ENCODE measurements at places on chromosomes 16 and 17.

GRCh38 chr17:50903604-50904517 lies 37.7 kb upstream of the TOB1 start:
- H3K4me3 ChIP-seq = no peak overlapping the region
- peaks cover 33% of the 10 kb centered on the region for H3K4me1 ChIP-seq
- no peaks in the 10 kb centered on the region for H3K36me3 ChIP-seq
- DNase-seq = no peak
- peaks cover 3% of the 10 kb centered on the region for H3K27me3 ChIP-seq

DNA sequence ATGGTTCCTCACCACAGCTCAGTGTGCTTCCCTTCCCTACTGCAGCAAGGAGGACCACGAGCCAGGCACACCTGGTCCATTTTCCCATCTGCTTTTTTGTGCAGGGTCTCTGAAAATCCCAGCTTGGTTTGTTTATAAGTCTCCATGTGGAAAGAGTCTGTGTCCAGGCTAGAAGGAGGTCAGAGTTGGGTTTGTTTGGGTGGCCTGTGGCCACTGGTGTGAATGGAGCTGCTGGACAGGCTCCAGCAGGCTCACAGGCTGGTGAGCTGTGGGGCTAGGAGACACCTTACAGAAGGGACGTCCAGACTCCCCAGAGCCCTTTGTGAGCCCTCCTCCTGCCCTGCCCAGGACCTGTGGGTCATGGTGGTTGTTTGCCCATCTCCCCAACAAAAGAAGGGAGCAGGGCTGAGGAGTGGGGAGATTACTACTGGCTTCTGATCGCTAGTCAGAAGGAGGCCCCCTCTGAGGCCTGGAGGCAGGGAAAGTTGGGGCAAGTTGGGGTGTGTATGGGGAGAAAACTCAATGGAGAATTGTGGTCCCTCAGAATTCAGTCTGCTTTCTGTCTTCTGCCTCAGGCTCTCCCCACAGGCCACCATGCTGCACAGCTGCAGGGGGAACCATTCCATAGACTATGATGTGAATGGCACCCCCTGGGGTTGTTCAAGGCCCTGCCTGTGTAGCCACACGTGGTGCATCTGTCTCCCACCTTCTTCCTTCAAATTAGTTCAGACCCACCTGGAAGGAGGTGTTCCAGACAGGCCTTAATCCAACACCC lies 4.1 kb downstream of the RARA start:
- peak; percentile 43 for DNase-seq
- H3K27ac ChIP-seq = peak overlapping the region; percentile 96

- H3K27me3 ChIP-seq = no peaks in the 10 kb centered on the region
- no peak overlapping the region for H3K4me3 ChIP-seq
- DNase-seq = peak; percentile 79
- no peaks in the 10 kb centered on the region for H3K4me1 ChIP-seq
- H3K36me3 ChIP-seq = peaks cover 49% of the 10 kb centered on the region
Measured at GRCh38 chr16:29986231-29986630, 9.2 kb downstream of the HIRIP3 start.

DNA sequence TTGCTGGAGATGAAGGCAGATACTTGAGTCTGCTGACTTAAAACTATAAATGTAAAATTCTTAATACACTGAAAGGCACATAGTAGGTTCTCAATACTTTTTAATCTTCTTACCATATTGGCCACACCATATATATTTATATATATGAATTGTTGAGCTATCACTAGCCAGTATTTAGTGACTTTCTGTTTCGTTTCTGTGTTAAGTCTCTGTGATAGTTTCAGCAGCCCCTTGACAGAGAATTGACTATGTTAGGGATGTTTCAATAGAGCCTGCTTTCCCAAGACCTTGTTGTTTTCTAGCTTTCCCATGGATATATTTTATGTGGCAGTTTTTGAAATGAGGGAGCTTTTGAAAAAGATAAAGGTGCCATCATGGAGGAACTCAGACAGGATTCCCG lies 206.5 kb upstream of the GOT2 start:
- H3K36me3 ChIP-seq = no peaks in the 10 kb centered on the region
- no peak for DNase-seq
- no peak overlapping the region for H3K4me3 ChIP-seq

- DNase-seq = no peak
- peaks cover 6% of the 10 kb centered on the region for H3K4me1 ChIP-seq
- no peaks in the 10 kb centered on the region for H3K36me3 ChIP-seq
- H3K27ac ChIP-seq = no peak overlapping the region
Measured at GRCh38 chr16:88815901-88816589, 4.3 kb upstream of the APRT start.

DNA sequence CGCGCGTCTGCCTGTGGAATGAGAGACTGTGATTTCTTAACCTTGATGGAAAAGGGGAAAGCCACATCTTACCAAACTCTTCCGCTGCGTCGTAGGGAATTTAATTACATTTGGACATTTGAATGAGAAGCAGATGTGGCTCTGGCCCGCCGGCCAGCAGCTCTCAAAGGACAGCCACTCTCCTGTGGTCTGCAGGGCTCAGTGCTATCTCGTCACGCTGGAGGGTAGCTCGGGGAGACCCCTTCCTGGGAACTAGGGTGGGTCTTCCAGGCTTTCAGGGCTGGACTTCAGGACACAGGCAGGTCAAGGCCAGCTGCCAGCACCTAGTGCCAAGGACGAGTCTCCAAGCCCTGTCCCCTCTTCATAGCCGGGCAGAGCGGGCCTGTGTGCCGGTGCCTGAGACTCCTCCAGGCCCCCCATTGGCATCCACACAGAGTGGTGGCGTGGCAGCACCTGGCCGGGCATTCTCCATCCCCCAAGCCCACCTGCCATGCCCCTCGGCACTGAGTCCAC lies 15.9 kb upstream of the TBX2 start:
- H3K36me3 ChIP-seq = peaks cover 4% of the 10 kb centered on the region
- H3K27ac ChIP-seq = no peak overlapping the region
- DNase-seq = no peak
- H3K4me3 ChIP-seq = no peak overlapping the region

- H3K27me3 ChIP-seq = peaks cover 13% of the 10 kb centered on the region
- H3K4me1 ChIP-seq = no peaks in the 10 kb centered on the region
- DNase-seq = no peak
Measured at GRCh38 chr16:24526701-24527495, 12.5 kb upstream of the RBBP6 start.

DNA sequence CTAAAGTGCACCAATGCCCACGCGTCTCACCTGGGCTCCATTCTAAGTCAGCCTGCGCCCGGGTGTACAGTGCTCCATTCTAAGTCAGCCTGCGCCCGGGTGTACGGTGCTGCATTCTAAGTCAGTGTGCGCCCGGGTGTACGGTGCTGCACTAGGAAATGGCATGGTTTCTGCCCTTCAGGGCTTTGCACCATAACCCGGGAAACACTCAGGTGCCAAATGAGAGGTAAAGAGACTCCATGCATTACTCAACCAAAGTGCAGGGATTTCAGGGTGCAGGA lies 29.2 kb upstream of the FASN start:
- peaks cover 7% of the 10 kb centered on the region for H3K36me3 ChIP-seq
- DNase-seq = no peak
- H3K4me1 ChIP-seq = no peaks in the 10 kb centered on the region
- H3K27me3 ChIP-seq = no peaks in the 10 kb centered on the region

DNA sequence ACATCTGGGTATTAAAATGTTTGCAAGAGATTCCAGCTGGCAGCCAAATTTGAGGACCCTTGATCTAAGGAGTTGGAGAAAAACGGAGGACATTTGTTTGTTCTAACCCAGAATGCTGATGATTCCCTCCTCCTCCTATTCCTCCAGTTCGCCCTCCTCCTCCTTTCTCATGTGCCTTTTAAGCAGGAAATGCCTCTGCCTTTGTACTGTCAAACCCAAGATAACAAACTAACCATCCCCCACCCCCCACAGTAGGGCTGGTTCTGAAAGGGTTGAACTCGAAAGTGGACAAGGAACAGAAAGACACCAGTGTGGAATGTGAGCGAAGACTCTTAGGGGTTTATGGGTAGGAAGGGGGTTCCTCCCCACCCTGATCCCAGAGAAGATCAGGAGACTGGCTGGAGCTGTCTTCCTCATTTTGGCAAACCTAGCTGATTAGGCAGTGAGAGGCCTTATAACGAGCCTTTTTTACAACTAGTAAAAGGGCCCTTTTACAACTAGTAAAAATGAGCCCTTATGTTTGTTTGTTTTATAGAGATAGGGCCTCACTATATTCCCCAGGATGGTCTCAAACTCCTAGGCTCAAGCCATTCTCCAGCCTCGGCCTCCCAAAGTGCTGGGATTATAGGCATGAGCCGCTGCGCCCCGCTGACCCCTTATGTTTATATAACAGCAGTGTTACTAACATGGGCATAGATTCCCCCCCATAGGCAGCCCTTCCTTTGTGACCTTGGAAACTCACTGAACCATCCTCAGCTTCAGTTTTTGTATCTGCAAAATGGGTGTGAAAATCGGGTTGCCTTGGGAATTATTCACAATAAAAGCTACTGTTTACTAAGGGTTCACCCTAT lies 975 bp downstream of the CHD9 start:
- peaks cover 48% of the 10 kb centered on the region for H3K4me1 ChIP-seq
- DNase-seq = no peak
- peaks cover 2% of the 10 kb centered on the region for H3K36me3 ChIP-seq
- peak overlapping the region; percentile 86 for H3K4me3 ChIP-seq
- H3K27me3 ChIP-seq = no peaks in the 10 kb centered on the region

GRCh38 chr17:81240761-81241160 lies 1.6 kb downstream of the NDUFAF8 start:
- H3K27me3 ChIP-seq = no peaks in the 10 kb centered on the region
- peaks cover 29% of the 10 kb centered on the region for H3K4me1 ChIP-seq
- H3K36me3 ChIP-seq = peaks cover 1% of the 10 kb centered on the region
- DNase-seq = no peak
- peak overlapping the region; percentile 91 for H3K4me3 ChIP-seq

DNA sequence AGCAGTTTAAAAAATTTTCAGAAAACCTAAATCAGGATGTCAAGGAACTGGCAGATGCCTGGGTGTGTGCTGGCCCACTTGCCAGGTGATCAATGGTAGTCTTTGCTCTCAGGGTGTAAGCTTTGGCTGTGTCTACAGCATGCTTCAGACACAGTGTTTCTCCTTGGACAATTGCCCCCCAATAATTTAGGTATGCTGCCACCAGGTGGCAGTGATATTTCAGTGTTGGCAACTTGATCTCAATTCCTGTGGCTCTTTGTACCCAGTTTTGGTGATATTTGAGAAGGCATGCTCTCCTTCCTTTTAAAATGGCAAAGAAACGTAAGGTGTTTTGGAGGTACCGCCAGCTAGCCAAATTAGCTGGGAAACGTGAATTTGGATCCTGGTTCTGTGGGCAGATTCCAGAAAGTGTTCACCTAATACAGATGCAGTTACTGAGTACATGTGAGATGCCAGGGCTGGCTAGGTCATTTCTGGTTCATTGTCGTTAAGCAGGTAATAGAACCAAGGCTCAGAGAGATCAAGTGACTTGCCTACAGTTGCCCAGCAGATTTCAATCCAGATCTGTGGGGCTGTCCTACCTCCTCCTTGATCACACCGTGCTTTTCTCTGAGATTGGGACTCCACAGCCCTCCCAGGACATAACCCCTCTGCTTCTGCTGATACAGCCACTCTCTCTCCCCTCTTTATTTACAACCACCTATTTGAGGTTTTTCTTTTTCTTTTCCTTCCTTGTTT lies 155.6 kb upstream of the PLCG2 start:
- peaks cover 26% of the 10 kb centered on the region for H3K4me1 ChIP-seq
- H3K36me3 ChIP-seq = peaks cover 6% of the 10 kb centered on the region
- no peak overlapping the region for H3K27ac ChIP-seq

DNA sequence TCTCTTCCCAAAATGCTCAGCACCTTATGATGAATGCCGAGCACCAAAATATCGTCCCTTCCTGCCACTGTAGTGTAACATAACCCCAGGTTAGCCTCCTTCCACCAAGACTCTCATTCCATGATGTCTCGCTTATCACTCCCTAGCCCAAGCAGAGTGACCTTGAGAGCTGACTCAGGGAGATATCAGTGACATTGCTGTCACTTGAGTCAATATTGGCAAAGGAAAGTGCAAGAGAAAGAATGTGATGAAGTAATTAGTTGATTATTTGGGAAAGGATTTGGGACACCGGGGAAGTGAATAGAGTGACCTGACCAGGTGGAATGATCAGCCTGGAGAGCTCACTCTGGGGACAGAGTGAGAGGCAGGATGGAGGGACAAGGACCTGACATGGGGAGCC lies 2.6 kb upstream of the ANKFN1 start:
- no peaks in the 10 kb centered on the region for H3K4me1 ChIP-seq
- no peak for DNase-seq
- no peak overlapping the region for H3K27ac ChIP-seq
- H3K36me3 ChIP-seq = no peaks in the 10 kb centered on the region

- no peaks in the 10 kb centered on the region for H3K27me3 ChIP-seq
- H3K4me3 ChIP-seq = no peak overlapping the region
Measured at GRCh38 chr16:12201866-12202265, 225.3 kb downstream of the SNX29 start.

DNA sequence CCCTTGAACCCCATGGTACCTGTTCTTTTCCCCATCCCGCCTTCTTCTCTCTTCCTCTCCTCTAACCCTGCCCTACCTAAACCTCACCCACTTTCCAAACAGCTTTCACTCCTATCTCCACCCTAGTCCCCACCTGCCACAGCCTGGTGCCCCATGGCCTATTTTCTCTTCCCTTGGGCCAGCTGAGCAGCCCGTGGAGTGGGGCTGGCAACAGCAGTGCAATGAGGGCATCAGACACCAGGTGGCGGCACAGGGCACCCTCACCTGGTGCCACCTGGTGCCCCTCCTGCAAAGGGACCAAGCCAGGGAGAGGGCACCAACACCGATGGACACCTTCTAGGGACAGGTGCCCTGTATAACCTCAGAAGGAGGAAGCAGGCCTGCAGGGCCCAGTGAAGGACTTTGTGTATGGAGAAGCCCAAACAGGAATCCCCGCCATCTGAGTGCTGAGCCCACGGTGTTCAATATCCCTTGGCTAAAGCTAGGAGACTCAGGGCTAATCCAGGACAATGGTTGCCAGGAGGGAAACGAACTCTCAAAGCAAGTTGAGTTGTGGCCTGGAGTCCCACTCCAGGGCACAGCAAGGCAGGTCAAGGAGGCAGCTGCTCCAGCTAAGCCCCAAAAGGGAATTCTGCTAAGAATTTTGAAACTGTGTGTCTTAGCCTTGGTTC lies 4.0 kb upstream of the ABCC3 start:
- DNase-seq = no peak
- no peaks in the 10 kb centered on the region for H3K36me3 ChIP-seq
- no peak overlapping the region for H3K27ac ChIP-seq
- no peak overlapping the region for H3K4me3 ChIP-seq
- peaks cover 9% of the 10 kb centered on the region for H3K4me1 ChIP-seq
- peaks cover 9% of the 10 kb centered on the region for H3K27me3 ChIP-seq

DNA sequence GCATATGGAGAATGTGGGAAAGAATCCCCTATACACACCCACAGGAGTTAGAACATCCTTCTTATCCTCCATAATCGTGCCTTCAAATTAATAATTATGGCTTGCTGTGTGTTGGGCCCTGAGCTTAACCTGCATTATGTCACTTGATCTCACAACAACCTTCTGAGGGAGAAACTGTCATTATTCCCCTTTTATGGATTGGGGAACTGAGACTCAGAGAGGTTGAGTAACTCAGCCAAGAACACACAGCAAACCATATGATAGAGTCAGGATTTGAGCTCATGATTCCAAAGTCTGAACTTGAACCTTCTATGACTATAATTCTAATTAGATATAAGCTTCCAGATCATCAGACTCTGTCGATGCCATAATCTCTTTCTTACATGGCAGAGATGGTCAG lies 114.2 kb upstream of the CACNG3 start:
- DNase-seq = no peak
- H3K27me3 ChIP-seq = no peaks in the 10 kb centered on the region
- no peaks in the 10 kb centered on the region for H3K36me3 ChIP-seq
- H3K4me1 ChIP-seq = no peaks in the 10 kb centered on the region
- no peak overlapping the region for H3K27ac ChIP-seq

- H3K36me3 ChIP-seq = peaks cover 3% of the 10 kb centered on the region
- DNase-seq = no peak
- peaks cover 43% of the 10 kb centered on the region for H3K4me1 ChIP-seq
- peak overlapping the region; percentile 76 for H3K4me3 ChIP-seq
- peak overlapping the region; percentile 99 for H3K27ac ChIP-seq
Measured at GRCh38 chr16:1610899-1611632, 806 bp downstream of the IFT140 start.
